ENCODE measurements at places on chromosomes 5 and 9. TPM values are rescaled to one million over a fixed set of nuclear protein-coding genes. Genes with fewer than 3 reads are reported as not detected.

DNA sequence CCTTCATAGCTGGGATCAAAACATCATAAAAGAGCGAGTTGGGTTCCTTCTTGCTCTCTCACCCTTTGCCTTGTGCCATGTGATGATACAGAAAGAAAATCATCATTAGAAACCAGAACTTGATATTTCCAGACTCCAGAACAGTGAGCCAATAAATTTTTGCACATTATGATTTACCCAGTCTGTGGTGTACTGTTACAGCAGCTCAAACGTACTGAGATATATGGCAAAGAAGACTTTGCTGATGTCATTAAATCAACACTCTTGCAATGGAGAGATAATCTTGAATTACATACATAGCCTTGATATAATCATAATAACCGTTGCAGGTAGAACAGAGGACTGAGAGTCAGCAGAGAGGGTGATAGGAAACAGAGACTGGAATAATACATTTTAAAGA, 1271.6 kb downstream of the CDH12 start:
- DNase-seq: no peak

DNA sequence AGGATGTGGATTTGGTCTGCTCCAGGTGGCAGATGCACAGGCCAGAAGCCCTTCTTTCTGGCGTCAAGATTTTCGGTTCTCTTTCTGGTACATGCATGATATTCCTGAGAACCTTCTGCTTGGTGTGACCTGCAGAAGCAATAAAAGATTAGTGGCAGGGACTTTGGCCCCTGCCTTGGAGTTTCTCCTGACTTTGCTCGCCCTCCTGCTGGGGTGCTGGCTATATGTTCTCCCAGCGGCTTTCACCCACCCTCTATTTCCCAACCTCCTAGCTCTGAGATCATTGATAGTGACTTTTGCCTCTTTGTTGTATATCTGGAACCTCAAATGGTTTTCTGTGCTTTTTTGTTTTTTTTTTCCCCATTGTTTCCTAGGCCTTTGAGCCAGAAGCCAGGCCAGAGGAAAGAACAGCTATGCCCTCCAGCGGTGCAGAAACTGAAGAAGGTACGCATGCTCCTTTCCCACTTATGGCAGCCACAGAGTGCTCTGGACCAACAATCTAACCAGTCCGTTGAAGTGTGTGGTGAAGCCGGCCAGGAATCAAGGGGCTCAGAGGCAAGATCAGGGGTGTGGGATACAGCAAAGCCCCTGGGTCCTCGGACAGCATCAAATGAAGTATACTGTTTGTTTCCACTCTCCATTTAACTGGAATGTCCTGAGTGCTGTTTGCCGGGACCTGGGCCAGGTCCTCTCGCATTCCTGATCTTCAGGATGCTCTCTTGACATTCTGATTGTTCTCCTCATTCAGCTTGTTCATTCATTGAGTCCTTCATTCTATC, 154.5 kb downstream of the ARHGEF28 start:
- DNase-seq: no peak

DNA sequence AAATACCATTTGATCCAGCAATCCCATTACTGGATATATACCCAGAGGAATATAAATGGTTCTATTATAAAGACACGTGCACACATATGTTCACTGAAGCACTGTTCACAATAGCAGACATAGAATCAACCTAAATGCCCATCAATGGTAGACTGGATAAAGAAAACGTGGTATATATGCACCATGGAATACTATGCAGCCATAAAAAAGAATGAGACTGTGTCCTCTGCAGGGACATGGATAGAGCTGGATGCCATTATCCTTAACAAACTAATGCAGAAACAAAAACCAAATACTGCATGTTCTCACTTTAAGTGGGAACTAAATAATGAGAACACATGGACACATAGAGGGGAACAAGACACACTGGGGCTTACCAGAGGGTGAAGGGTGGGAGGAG, 39.4 kb downstream of the GKAP1 start:
- no peak for DNase-seq

GRCh38 chr5:132998556-132998955, 27.8 kb downstream of the ZCCHC10 start:
- no peak for DNase-seq

Gene SLC34A1
- not detected for total RNA-seq

DNA sequence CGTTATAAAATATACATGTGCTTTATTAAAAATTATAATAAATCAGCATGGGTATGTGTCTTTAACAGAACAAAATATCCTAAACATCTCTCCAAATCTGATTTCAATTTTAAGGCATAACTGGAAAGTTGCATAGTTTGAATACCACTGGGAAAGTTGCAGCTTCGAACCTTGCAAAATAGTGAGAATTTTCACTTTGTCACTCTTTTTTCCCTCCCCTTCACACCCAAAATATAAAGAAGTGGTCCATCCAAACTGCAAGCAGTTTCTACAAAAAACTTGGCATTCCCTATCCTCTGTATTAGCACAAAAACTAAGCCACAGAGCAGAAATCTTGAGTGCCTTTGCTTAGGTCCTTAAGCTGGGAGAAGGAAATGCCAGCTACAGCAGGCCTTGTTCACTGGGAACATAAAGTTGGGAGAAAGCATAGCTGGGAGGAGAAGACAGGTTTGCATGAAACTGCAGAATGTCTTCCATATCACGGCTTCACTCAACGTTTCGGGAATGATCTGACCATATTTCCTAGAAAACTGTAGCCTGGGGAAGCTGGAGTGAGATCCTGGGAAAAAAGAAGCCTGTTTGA, 400.3 kb downstream of the EBF1 start:
- DNase-seq: no peak

- DNase-seq: no peak
Observed at GRCh38 chr5:176548967-176549444, at the start of gene CDHR2. TSS of gene CDHR2 (plus strand) at chr5:176549342. CDS start at chr5:176565353, 16,011 bp downstream.

- DNase-seq: no peak
Observed at GRCh38 chr5:71620630-71621029, 33.5 kb downstream of the MCCC2 start.

Gene LHX2
- not detected for total RNA-seq
